ENCODE measurements at places on chromosomes 4 and X.

DNA sequence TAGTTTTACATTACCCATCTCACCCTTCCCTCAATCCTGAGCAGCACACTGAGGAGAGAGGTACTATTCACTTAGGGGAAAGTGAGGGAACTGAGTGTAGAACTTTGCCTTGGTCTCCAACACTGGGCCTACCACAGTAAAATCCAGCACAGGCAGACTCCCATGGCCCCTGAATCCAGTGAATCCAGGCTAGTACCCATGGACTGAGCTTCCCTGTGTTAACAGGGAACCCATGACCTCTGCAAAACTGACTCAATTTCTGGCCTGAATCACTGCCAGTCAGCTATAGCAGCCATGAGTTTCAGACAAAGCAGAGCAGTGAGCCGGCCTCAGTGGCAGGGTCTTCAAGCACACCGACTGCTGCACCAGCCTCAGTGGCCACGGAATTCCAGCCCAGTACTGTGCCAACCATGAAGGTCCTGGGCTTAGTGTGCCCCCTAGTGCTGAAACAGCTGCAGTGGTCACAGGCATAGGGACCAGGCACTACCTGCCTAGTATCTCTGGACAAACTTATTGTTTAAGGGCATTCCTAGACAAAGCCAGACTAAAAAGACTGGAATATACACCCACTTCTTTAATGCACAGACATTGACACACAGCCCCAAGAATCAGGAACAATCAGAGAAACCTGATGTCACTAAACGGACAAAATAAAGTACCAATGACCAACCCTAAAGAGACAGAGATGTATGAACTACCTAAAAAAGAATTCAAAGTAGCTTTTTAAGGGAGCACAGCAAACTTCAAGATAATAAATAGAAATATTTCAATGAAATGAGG, 127.4 kb upstream of the RPL34 start:
- peaks cover 5% of the 10 kb centered on the region for H3K27me3 ChIP-seq
- DNase-seq = no peak
- no peak overlapping the region for H3K4me3 ChIP-seq
- H3K27ac ChIP-seq = no peak overlapping the region

DNA sequence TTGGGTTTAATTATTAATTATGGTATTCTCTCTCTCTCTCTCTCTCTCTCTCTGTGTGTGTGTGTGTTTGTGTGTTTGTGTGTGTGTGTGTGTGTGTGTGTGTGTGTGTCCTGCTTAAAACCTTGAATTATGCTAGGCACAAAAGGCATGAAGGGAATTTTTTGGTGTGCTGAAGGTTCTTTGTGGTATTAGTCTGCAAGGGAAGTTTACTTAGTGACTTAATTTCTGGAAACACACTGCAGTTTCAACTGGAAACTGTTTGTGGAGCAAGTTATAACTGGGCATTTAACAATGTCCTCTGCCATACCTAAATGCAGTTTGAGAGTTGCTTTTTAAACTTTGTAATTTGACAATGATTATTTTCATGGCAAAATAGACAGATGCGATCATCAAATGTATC, 111.7 kb downstream of the FRMPD4 start:
- no peak overlapping the region for H3K4me3 ChIP-seq
- no peak overlapping the region for H3K27ac ChIP-seq
- peaks cover 4% of the 10 kb centered on the region for H3K27me3 ChIP-seq
- no peaks in the 10 kb centered on the region for H3K36me3 ChIP-seq
- DNase-seq = no peak

DNA sequence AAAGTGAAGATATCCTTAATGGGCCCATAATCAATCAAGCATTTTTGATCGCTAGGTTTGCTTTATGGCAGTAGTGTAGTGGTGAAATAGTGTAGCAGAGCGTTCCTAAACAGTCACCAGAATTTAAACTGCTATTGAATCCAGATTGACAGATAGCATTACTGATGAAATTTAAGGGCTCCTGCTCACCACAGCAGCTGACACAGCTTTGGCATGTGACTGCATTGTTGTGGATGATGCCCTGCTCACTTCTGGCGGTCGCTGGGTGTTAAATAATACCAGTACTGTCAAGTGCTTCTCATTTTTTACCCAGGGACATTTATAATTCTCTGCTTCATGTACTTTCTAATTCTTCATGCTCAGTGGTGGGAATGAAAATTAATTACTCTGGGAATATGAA, 102.0 kb upstream of the ARHGAP24 start:
- H3K4me3 ChIP-seq = no peak overlapping the region
- no peak overlapping the region for H3K27ac ChIP-seq
- H3K36me3 ChIP-seq = no peaks in the 10 kb centered on the region
- DNase-seq = no peak

DNA sequence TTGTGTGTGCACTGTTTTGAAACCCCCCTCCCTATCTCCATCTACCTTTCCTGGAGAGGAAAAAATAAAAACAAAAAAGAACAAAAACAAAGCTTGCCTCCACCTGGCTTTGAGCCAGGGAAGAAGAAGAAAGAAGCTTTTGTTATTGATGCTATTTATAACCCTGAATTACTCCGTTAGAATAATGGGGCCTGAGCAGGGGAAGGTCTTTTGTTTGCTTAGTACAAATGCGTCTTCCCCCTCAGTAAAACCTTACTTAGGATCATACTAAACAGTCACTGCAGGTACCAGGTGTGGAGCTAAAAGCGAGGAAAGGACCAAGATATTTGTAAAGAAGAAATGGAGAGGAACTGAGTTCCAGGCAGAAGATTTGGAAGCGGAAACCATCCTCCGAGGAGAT, 352.1 kb downstream of the KCNIP4 start:
- no peaks in the 10 kb centered on the region for H3K4me1 ChIP-seq
- H3K27ac ChIP-seq = no peak overlapping the region
- no peak overlapping the region for H3K4me3 ChIP-seq
- no peaks in the 10 kb centered on the region for H3K36me3 ChIP-seq

GRCh38 chr4:98745366-98745765, 87.0 kb upstream of the TSPAN5 start:
- no peaks in the 10 kb centered on the region for H3K4me1 ChIP-seq
- peaks cover 2% of the 10 kb centered on the region for H3K27me3 ChIP-seq
- no peak overlapping the region for H3K4me3 ChIP-seq

DNA sequence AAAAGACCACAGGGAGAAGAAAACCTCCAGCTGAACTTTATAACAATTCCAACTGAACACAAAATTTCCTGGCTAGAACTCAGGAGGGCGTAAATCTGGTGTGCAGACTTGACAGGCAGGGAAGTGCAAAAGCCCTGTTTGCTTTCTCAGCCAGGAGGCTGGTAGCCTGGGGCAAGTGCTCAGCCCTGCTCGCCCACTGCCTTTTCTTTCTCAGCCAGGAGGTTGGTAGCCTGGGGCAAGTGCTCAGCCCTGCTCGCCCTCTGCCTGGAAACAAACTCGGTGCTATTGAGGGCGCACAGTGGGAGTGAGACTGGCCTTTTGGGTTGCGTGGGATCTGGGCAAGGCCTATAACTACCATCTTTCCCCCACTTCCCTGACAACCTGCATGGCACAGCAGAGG, 275.4 kb upstream of the MAOA start:
- H3K36me3 ChIP-seq = no peaks in the 10 kb centered on the region
- no peak overlapping the region for H3K4me3 ChIP-seq
- H3K4me1 ChIP-seq = no peaks in the 10 kb centered on the region
- DNase-seq = no peak
- no peak overlapping the region for H3K27ac ChIP-seq

DNA sequence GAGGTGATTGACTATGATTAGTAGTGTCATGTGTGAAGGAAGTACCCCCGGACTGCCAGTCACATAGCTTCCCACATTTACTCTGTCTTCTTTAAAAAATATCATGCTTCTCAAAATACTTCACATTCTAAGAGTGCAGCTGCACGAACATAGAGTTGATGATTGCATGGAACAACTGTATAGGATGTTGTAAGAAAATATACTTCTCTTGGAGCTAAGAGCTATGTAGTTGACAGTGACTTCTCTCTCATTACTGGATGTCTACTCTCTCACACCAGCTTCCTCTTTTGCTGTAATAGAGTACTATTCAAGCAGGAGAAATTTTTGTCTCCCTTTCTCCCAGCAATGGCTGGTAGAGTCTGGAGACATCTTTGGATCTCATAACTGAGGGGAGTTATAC, 99.4 kb upstream of the PUDP start:
- H3K27me3 ChIP-seq = no peaks in the 10 kb centered on the region
- no peak for DNase-seq
- H3K36me3 ChIP-seq = no peaks in the 10 kb centered on the region
- no peak overlapping the region for H3K27ac ChIP-seq
- no peak overlapping the region for H3K4me3 ChIP-seq

DNA sequence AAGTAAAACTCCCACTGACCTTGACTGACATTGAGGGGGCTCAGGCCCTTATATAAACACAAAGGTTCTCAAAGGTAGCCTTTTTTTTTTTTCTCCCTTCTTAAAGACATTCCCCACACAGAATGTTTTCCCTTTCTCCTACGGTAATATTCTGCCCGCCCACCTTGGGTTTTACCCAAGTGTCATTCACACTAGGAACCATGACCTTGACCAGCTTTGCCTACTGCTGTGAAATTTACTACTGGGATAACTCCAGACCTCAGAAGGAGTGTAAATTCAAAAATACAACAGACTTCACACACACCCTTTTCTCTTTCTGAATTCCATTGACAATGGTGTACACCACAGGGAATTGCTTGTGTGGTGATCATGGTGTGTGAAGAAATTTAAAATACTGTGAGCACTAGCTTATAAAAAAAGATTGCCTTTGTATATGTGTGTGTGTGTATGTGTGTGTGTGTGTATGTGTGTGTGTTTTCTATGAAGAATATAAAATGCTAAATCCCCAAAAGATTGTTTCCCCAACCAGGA, 589.5 kb upstream of the FTHL17 start:
- H3K36me3 ChIP-seq = no peaks in the 10 kb centered on the region
- H3K4me1 ChIP-seq = no peaks in the 10 kb centered on the region
- H3K4me3 ChIP-seq = no peak overlapping the region
- H3K27ac ChIP-seq = no peak overlapping the region
- no peak for DNase-seq

- no peaks in the 10 kb centered on the region for H3K36me3 ChIP-seq
- no peaks in the 10 kb centered on the region for H3K4me1 ChIP-seq
- no peak overlapping the region for H3K27ac ChIP-seq
- no peak for DNase-seq
Measured at GRCh38 chrX:97849951-97850350, 966.2 kb downstream of the RPA4 start.

- no peak overlapping the region for H3K4me3 ChIP-seq
- H3K4me1 ChIP-seq = no peaks in the 10 kb centered on the region
- no peak overlapping the region for H3K27ac ChIP-seq
- H3K27me3 ChIP-seq = peaks cover 25% of the 10 kb centered on the region
Measured at GRCh38 chr4:3830774-3831528, 64.8 kb downstream of the ADRA2C start.

DNA sequence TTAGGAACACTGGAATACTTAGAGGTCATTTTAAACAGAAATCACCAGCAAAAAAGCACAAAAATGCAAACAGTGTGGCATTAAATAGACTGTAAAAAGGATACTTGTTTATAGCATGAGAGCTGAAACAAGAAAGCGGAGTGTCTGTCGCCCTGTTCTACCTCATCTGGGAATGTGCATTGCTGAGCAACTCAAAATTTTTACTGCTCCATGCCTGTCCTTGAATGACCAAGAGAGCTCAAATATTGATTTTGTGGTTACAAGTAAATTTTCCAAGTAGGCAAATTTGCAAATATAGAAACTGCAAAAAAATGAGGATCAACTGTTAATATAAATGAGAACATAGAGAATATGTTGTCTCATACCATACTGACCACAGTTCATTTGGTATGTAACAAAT, 25.5 kb downstream of the AP1AR start:
- no peak overlapping the region for H3K4me3 ChIP-seq
- no peak for DNase-seq
- no peaks in the 10 kb centered on the region for H3K4me1 ChIP-seq
- no peaks in the 10 kb centered on the region for H3K36me3 ChIP-seq

GRCh38 chr4:87853108-87853507, 20.3 kb downstream of the MEPE start:
- no peak overlapping the region for H3K4me3 ChIP-seq
- no peak for DNase-seq
- H3K27me3 ChIP-seq = no peaks in the 10 kb centered on the region
- no peak overlapping the region for H3K27ac ChIP-seq
- H3K4me1 ChIP-seq = peaks cover 4% of the 10 kb centered on the region

GRCh38 chr4:1400831-1401408, 5.3 kb downstream of the NKX1-1 start:
- no peak overlapping the region for H3K4me3 ChIP-seq
- H3K36me3 ChIP-seq = no peaks in the 10 kb centered on the region
- H3K27ac ChIP-seq = no peak overlapping the region
- H3K27me3 ChIP-seq = peaks cover 2% of the 10 kb centered on the region
- no peak for DNase-seq
- no peaks in the 10 kb centered on the region for H3K4me1 ChIP-seq

DNA sequence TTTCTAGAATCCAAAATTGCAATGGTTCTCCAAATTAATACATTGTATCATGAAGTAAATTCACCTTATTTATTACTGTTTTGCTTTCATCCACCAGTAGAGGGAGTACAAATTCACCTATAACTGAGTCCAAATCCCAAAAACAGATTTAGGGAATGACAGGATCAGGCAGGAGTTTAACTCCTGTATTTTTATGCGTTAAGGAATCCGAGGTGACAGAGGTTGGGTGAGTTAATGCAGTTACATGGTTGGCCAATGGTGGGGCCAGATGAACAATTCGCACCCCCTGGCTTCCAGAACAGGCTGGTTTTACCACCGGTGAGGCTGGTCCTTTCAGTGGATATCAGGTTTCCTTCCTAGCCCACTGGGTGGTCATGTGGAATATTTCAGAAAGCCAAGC, 82.4 kb downstream of the MTNR1A start:
- no peaks in the 10 kb centered on the region for H3K4me1 ChIP-seq
- no peak overlapping the region for H3K4me3 ChIP-seq
- no peak overlapping the region for H3K27ac ChIP-seq
- H3K36me3 ChIP-seq = no peaks in the 10 kb centered on the region
- DNase-seq = no peak

GRCh38 chr4:91989914-91990313, 313.9 kb upstream of the GRID2 start:
- H3K4me3 ChIP-seq = no peak overlapping the region
- no peaks in the 10 kb centered on the region for H3K4me1 ChIP-seq
- H3K36me3 ChIP-seq = no peaks in the 10 kb centered on the region
- no peak overlapping the region for H3K27ac ChIP-seq
- no peak for DNase-seq
- no peaks in the 10 kb centered on the region for H3K27me3 ChIP-seq

DNA sequence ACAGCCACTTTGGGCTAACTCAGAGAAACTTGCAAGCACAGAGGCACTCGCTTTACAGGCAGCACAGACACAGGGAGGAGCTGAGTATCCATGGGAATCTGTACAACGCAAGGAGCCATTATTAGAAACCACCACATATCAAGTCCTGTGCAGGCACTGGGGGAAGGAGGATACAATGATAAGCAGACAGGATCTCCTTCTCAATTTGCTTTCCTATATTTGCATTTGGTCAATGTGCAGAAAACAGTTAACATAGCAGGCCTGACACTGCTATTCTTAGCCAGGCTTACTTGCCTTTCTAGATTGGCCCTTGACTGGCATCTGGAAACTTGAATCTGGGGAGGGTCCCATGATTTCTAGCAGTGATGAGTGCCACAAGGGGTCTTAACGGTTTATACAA, 65.8 kb downstream of the TEC start:
- no peak overlapping the region for H3K4me3 ChIP-seq
- no peaks in the 10 kb centered on the region for H3K4me1 ChIP-seq
- no peak for DNase-seq
- H3K27me3 ChIP-seq = peaks cover 3% of the 10 kb centered on the region
